Activated CD4-positive, alpha-beta T cell treated with anti-CD3 and anti-CD28 coated beads for 4 hours (primary cell): ENCODE measurements at places on chromosomes 2 and 18.

GRCh38 chr2:224957540-224958461, 84.5 kb downstream of the DOCK10 start:
- no peak for DNase-seq

GRCh38 chr18:13138420-13139139, 80.0 kb upstream of the LDLRAD4 start:
- no peak for DNase-seq

GRCh38 chr2:38416296-38417036, 39.4 kb upstream of the ATL2 start:
- no peak for DNase-seq

DNA sequence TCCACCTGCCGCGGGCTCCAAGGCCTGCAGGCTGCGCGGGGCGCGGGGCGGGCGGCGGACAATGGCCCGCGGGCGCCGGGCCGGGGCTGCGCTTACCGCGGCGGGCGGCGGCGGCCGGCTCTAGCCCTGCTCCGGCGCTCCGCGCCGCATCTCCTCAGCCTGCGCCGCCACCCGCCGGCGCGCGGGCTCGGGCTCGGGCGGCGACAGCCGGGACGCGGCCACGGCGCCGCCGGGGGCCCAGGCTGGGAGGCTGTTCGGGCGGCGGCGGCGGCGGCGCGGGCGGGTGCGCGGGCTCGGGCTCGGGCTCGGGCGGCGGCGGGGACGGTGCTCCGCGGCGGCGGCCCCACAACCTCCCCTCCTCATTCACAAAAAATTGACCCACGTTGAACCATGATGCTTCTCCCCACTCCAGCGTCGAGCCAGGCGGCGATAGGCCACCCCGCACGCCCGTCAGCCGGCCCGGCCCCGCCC, at the start of gene HDAC4:
HDAC4 (minus strand) TSS at position 425 of the 471 bp plus-strand sequence. CDS start 48,321 bp downstream, outside the sequence.
- DNase-seq, result no peak

GRCh38 chr18:57050310-57050949, 96.5 kb upstream of the BOD1L2 start:
- no peak for DNase-seq

GRCh38 chr2:102235491-102235890, 48.7 kb downstream of the IL1RL2 start:
- no peak for DNase-seq

GRCh38 chr2:48397281-48397680, 132.7 kb upstream of the STON1 start:
- no peak for DNase-seq

GRCh38 chr2:239152239-239152915, 248.4 kb downstream of the HDAC4 start:
- DNase-seq, result no peak

DNA sequence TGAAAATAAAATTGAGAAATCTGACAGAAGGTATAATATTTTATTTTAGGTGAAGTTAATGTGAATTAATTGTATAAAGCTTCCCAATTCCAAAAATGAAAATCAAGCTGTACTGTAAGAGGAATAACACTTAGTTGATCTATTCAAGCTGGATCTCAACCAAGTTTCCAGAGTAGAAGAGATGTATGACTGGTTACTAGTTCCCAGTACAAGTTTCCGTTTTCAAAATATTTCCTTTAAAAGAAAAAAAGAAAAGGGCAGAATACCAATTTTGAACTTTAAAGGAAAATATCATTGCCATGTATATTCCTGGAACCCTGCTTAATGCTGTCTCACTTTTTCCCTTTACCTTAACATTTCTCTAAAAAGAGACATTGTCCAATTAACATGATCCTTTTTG, 308.5 kb downstream of the IRS1 start:
- no peak for DNase-seq

- DNase-seq, result no peak
Observed at GRCh38 chr2:44926957-44927356, 14.5 kb upstream of the SIX3 start.

DNA sequence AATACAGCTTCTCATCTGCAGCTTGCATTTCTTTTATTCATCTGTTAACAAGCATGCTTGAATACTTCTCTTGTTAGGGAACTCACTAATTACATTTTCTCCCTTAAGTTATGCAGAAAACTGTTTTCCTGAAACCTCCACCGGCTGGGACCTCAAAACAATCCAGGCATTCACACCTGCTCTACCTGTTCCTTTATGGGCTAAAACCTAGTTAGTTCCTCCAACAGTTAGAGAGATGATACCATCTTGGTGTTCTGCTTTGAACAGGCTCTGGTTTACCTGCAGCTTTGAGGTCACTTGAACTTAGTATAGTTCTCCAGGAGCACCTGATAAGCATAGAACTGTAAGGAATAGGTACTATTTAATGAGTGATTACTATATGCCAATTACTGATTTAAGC, 6.1 kb downstream of the PLEK start:
- no peak for DNase-seq

DNA sequence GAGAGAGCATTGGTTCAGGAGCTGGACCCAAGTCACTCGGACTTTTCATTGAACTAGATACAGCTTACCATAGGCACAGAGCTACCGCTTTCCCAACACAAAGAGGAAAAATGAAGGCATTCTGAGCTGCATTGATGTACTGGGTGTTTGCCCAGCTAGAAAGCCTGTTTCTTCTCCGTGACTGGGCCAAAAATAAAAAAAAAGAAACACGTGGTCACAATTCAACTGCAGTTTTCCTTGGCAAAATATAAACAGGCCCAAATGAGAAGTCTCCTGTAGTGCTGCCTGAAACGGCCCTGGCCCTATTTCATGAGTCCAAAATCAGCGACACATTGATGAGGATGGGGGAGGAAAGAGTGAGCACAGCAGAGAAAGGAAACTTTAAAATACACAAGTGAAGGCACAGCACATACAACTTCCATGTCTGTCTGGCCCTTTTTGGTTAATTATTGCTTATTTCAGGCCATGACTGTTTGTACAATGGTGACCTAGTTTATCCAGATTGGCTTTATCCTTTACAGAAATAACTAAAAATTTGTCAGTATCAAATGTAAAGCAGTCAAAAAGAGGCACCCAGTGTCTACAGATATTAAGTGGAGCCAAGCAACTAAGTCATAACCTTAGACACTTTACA, 179.7 kb downstream of the ICOS start:
- no peak for DNase-seq

GRCh38 chr2:156459720-156460119, 23.5 kb downstream of the GPD2 start:
- DNase-seq, result no peak

GRCh38 chr18:77114415-77115191, 18.0 kb downstream of the MBP start:
- no peak for DNase-seq

DNA sequence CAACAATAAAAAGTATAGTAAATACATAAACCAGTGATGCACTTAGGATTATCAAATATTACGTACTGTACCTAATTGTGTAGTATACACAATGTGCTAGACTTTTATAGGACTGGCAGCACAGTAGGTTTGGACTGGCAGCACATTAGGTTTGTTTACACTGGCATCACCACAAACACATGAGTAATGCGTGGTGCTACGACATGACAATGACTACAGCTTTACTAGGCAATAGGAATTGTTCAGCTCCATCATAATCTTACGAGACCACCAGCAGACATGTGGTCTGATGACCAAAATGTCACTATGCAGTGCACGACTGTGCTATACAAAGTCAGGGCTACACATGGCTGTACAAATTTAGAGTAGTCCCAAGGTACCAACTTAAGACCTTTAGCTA, 2.3 kb downstream of the MBOAT2 start:
- no peak for DNase-seq

DNA sequence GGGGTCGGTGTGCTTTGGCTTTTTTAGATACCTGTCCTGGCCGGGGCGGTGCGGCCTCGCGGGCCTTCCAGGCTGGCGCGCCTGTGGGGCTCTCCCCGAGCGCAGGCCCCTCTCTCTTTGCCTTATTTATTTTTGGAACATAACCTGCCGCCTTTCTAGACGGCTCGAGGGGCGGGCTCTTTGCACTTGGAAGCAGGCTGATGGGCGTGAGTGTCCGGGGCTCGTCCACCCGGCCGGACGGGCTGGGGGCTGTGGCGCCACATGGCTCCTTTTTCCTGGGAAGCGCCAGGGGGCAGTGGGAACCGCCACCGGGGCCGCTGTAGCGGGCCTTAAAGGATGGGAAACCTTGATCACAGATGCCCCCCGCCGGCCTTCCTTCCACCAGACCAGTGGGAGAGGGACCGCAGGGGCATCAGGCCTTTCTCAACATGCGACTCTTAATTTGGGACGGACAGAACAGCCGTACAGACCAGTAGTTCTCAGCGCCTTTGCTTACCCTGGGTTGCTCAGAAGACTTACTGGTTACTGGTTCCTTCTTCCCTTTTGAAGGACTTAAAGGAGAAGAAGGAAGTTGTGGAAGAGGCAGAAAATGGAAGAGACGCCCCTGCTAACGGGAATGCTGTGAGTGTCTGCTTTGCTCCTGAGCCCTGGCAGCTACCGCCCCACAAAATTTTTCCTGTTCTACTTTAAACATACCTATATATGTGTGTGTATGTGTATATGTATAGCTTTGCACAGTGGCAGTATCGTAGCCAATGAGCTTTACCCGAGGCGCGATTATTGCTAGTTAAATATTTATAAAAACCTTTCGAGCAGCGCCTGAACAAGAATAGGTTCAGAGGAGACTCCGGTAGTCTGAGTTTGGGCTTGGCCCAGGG, 2.7 kb downstream of the PTMA start:
- DNase-seq, result no peak

- DNase-seq, result no peak
Observed at GRCh38 chr18:12291690-12292089, 16.4 kb upstream of the TUBB6 start.

DNA sequence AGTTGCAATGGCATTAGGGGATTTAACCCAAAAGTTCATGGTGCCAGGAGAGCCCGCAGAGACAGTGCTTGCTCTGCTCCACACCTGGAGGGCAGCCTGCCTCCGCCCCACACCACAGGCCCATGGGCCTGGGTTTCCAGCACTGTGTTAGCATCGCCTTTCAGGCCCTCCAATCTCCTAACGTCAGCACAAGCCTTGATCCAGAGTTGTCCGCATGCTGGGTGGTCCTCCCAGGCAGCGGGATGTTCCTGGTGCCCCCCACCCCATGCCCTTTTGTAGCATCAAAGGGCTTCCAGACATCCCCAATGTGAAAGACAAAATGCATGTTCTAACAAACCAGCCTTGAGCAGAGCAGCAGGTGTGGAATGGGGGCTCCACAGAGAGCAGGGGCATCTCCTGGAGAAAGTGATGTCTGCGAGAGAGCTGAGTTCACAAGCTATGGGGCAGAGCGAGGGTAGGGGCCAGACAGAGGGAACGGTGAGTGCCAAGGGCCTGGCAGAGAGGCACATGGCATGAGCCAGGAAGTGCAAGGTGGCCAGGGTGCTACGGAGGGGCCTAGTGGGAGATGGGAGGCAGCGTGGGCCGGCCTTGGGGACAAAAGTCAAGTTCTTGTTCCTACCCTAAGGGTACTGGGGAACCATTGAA, 119.2 kb downstream of the CYP26B1 start:
- DNase-seq, result no peak

DNA sequence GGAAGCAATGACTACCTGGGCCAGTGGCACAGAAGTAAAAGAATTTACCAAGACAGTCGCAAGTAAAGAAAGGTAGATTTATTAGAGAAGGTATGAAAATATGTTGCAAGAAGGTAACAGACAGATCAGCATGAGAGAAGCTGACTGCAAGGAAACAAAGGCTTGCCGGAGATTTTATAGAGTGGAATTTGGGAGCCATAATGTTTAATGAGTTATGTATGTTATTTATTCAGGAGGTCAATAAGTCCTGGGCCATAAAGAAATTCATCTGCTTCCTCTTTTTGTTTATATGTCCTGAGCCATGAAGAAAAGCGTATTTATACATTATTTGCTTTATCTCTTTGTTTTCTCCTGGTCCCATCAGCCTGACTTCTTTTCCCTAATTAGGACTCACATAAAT, 423.6 kb downstream of the PTH2R start:
- no peak for DNase-seq

- DNase-seq, result no peak
Observed at GRCh38 chr18:7447318-7448028, 119.6 kb upstream of the PTPRM start.

- no peak for DNase-seq
Observed at GRCh38 chr18:12321333-12321732, 13.3 kb downstream of the TUBB6 start.

- DNase-seq, result no peak
Observed at GRCh38 chr2:223324402-223324801, 272.4 kb downstream of the KCNE4 start.

DNA sequence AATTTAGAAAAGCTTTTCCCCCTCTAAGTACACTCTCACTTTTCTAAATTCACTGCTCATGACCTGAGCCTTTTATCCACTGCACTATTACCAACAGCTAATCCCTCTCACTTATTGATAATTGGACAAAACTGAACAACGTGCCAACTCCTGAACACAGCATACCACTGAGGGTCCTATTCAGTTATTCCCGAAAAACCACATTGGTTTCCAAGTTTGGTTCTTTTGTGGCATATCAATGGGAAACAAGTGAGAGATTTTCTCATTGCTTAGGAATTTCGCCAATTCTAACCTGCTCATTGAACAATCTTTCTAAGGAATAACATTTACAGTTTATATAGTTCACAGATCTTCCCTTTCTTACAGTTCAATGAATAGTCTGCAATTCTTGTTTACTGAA, 977.4 kb downstream of the TMEM182 start:
- no peak for DNase-seq

- no peak for DNase-seq
Observed at GRCh38 chr18:22200611-22201225, 31.3 kb downstream of the GATA6 start.

DNA sequence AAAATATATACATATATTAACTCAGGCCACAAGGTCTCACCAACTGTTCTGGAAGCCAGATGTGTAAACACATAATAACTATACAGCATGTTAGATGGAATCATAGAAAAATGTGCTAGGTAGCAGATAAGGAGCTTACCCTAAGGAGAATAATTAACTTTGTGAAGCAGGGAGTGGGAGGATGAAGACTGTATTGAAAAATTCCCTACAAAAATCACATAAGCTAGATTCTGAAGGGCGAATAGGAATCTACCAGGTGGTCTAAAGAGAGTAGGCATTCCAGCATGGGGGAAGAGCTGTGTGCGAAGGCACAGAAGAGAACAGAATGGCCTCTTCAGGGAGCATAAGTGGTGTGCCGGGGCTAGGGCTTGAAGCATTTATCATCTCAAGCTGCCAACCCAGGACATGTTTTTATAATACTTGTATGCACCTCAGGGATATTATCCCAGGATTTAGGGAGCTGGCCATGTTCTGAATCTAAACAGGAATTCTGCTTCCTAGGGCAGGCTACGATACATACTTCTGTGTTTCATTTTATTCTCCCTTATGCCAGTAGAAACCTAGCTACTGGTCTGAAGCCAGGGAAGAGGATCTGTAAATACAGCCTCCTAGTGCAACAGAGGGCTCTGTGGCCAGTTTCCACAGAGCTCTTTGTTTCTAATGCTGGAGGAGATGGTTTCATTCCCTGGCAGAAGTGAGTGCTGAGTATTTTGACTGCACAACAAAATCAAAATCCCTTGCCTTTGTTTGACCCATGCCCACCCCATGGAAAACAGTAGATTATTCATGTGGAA, 56.7 kb downstream of the NEMP2 start:
- DNase-seq, result no peak

- DNase-seq, result no peak
Observed at GRCh38 chr2:78201064-78201575, 678.9 kb upstream of the LRRTM4 start.

GRCh38 chr2:47179388-47179787, 24.3 kb upstream of the STPG4 start:
- DNase-seq, result no peak
